ENCODE measurements at places on chromosomes 13 and 19. TPM values are rescaled to one million over a fixed set of nuclear protein-coding genes. Genes with fewer than 3 reads are reported as not detected.

Gene SIGLEC9
- total RNA-seq: not detected

Gene SRRM5
- total RNA-seq: not detected

Gene SCN1B
- total RNA-seq: 15.6 TPM

Gene FGF21
- total RNA-seq: not detected

Gene BSG
- total RNA-seq: 256 TPM

Gene UNC13A
- 0.32 TPM for total RNA-seq

Gene FPR3
- not detected for total RNA-seq

Gene SOHLH2
- 1.4 TPM for total RNA-seq

Gene ZNF284
- 3.3 TPM for total RNA-seq

Gene IFNL1
- total RNA-seq: not detected

Gene ZFR2
- total RNA-seq: not detected

Gene PNMA8B
- 3.0 TPM for total RNA-seq

Gene EFNA2
- total RNA-seq: not detected

Gene KLF16
- total RNA-seq: 2.5 TPM

Gene GPALPP1
- 27.4 TPM for total RNA-seq

Gene HCST
- 3.2 TPM for total RNA-seq

All from bronchial smooth muscle cell (primary cell).